Vagina (tissue), 2 donors: ENCODE measurements at places on chromosomes 16 and 17. TPM values are rescaled to one million over a fixed set of nuclear protein-coding genes. Genes with fewer than 3 reads are reported as not detected.

The TMED6 gene
- total RNA-seq: not detected

GRCh38 chr17:35313875-35314409, 59.5 kb downstream of the SLFN11 start:
- no peak for DNase-seq

DNA sequence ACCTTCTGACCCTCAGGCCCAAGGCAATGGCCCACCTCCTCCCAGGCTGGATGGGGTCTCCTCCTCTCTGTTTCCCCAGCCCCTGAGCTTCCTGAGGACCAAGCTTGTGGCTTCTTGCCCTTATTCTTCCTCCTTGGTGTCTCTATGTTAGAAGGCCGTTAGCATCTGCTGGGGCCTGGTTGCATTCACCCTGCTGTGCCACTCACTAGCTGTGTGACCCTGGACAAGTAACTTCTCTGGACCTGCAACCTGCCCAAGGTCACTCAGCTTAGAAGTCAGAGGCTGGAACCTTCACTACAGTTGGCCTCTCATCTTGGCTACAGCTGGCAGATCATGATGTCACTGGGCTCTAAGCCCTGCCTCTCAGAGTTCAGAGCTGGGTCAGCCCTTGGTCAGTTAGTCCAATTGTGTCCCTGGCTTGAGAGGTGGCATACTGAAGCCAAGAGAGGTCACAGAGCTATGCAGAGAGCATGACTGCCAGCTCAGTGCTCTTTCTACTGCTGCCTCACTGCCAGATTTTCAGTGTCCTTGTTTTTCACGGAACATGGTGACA, 3.0 kb downstream of the MT2A start:
- no peak for DNase-seq

GRCh38 chr17:19284005-19284959, 47.1 kb downstream of the EPN2 start:
- DNase-seq: no peak

The ARHGAP44 gene
- total RNA-seq: 3.2 TPM

The KCNJ18 gene
- total RNA-seq: not detected

DNA sequence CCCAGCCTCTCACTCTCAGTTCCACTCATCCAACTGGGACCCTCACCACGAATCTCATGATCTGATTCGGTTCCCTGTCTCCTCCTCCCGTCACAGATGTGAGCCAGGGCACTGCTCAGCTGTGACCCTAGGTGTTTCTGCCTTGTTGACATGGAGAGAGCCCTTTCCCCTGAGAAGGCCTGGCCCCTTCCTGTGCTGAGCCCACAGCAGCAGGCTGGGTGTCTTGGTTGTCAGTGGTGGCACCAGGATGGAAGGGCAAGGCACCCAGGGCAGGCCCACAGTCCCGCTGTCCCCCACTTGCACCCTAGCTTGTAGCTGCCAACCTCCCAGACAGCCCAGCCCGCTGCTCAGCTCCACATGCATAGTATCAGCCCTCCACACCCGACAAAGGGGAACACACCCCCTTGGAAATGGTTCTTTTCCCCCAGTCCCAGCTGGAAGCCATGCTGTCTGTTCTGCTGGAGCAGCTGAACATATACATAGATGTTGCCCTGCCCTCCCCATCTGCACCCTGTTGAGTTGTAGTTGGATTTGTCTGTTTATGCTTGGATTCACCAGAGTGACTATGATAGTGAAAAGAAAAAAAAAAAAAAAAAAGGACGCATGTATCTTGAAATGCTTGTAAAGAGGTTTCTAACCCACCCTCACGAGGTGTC, 26.6 kb downstream of the STH start:
- DNase-seq: no peak

- DNase-seq: no peak
These were observed 131.3 kb downstream of the NLK start for GRCh38 chr17:28173801-28174200.

- no peak for DNase-seq
These were observed 1.1 kb downstream of the TANC2 start for GRCh38 chr17:62967205-62967529.

GRCh38 chr17:4366327-4367063, at the start of gene UBE2G1:
Gene UBE2G1 (minus strand): TSS chr17:4366675. CDS start chr17:4366316, 359 bp downstream.
- no peak for DNase-seq

GRCh38 chr17:14302091-14302430, 1.2 kb downstream of the HS3ST3B1 start:
- peak; percentile 88 for DNase-seq
